ENCODE measurements at places on chromosomes 2 and 18.
A peak's percentile ranks its signal among the peaks of the same experiment; 100 is the strongest.

DNA sequence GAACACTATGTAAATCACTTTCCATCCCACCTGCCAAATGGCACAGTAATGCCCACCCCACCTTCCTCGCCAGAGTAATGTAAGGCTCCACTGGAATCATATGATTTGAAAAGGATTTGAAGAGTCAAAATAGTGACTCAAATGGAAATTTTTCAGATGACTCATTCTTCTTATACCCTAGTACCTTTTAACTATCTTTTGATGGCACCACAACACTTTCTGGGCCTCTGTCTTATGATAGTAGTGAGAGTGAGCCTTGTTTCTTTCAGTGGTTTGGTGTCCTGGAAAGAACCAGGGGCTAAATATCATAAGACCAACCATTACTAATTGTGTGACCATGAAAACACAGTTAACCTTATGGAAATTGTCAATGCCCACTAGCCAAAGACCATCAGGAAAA, 235.4 kb upstream of the SLC14A2 start:
- DNase-seq = no peak

GRCh38 chr2:25365241-25365640, 23.5 kb upstream of the DNMT3A start:
- no peak for DNase-seq

DNA sequence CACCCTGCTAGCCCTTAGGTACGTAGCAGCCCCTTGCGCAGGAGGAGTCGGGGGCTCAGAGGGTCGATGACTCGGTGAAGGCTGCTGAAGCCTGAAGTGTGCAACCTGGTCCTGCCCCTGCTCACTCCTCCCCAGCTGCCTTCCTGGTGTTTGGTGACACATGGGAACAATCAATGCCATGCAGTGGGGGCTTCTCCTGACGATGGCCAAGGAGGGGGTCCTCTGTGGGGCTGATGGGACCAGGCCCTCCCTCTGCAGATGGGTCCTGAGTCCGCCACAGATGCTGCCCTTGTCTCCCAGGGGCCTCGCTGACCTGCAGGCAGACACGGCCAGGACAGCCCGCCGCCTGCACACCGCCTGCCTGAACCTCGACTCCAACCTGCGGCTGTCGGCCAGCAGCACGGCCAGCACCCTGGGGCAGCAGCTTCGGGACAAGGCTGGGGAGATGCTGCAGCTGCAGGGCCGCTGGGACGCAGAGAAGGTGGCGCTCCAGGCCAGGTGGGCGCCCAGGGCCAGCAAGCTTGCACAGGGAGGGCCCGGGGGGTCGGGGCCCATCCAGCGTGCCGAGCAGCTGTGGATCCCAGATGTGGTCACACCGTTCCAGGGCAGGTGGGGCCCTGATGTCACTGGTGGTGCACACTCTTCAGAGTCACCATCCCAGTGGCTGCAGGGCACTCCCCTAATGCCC, 24.6 kb downstream of the CROCC2 start:
- no peak for DNase-seq

GRCh38 chr18:53749766-53750165, 474.7 kb downstream of the MBD2 start:
- DNase-seq = no peak

- DNase-seq = no peak
Observed at GRCh38 chr2:181861379-181861778, 30.2 kb upstream of the ITPRID2 start.

- DNase-seq = no peak
Observed at GRCh38 chr2:138536302-138536701, 34.7 kb downstream of the SPOPL start.

DNA sequence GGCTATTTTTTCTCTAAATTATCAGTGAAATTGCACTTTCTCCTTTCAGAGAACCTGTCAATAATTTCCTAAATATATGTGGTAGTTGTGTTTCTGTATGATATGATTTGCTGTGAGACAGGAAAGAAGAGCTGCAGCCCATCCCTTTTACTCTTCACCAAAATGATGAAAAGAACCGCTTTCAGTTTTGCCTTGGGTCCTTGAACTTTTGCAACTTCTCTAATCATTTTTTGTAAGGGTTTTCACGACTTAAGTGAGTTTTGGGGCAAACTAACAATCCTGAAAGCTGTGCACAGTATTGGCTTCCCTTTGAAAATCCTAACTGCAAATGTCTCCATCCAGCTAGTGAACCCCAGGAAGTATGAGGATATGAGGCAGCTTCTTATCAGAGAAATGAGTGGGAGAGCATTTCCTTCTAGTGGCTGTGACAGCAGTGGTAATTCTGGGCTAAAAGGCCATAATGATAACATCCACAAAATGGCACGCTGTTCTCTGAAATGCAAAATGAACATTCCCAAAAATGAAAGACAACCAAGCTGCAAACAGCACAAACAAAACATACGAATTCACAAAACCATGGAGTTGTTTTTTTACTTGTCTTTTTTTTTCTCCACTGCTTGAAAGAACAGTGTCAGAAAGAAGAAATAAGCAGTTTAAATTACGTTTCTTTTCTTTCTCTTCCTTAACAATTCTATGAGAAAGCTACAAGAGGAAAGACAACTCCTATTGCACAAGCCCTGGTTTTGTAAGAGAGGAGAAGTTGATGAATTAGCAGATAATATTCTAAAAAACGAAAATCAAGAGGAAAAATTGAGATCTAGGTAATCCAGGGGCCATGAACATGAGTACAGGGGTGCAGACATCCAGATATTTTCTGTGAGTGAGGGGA, 1291.6 kb upstream of the ZEB2 start:
- DNase-seq = peak; percentile 39

DNA sequence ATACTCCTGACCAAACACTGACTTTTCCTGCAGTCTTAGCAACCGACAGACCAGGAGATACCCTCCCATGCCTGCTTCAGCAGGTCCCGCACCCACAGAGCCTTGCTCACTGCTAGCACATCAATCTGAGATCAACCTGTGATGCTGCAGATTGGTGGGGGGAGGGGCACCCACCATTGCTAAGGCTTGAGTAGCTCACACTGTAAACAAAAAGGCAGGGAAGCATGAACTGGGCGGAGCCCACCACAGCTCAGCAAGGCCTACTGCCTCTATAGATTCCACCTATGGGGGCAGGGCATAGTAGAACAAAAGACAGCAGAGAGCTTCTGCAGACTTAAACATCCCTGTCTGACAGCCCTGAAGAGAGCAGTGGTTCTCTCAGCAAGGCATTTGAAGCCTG, 109.7 kb downstream of the SP100 start:
- no peak for DNase-seq

DNA sequence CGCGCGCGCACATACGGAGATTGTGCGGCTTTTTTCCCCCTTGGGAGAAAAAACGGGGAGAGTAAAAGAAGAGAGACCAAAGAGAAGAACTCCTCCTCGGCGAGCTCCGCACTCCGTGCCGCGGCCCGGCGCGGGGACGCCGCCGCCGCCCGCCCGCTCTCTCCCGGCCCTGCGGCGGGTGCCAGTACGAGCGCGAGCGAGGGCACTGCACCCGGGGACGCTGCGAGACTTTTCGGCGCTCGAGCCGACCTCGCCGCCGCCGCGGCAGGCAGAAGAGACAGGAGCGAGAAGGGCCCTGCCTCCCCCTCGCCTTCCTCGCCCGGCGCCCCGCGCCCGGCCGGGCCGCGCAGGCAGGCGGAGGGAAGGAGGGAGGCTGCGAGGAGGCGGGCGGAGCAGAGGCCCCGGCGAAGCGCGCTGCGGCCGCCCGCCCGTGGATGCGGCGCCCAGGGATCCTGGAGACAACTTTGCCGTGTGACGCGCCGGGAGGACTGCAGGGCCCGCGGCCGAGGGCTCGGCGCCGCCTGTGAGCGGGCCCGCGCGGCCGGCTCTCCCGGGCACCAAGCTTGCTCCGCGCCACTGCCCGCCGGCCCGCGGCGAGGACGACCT, 857 bp upstream of the INHBB start:
- DNase-seq = peak; percentile 3

GRCh38 chr18:56884511-56884910, 233.4 kb downstream of the WDR7 start:
- DNase-seq = no peak

GRCh38 chr2:127843677-127844076, 14.3 kb downstream of the POLR2D start:
- DNase-seq = no peak

- DNase-seq = no peak
Observed at GRCh38 chr18:49708662-49709346, 104.5 kb downstream of the ACAA2 start.

DNA sequence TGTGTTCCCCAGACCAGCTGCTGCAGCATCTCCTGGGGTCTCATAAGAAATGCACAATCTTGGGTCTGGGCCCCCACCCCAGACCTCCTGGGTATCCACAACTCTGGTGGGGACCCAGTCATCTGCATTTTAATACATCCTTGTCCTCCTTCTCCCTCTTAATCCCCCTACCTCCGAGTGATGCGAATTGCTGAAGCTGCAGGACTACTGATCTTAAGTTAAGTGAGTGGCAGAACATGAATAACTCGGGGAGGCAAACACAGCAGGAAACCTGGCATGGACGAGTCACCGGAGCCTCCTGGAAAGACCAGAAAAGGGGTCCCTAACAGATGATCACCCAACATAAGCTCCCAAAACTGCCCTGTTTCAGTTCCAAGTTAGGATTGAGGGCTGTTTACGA, 283.2 kb upstream of the MGAT5 start:
- DNase-seq = no peak

- DNase-seq = no peak
Observed at GRCh38 chr2:187404431-187405110, 43.5 kb downstream of the CALCRL start.

DNA sequence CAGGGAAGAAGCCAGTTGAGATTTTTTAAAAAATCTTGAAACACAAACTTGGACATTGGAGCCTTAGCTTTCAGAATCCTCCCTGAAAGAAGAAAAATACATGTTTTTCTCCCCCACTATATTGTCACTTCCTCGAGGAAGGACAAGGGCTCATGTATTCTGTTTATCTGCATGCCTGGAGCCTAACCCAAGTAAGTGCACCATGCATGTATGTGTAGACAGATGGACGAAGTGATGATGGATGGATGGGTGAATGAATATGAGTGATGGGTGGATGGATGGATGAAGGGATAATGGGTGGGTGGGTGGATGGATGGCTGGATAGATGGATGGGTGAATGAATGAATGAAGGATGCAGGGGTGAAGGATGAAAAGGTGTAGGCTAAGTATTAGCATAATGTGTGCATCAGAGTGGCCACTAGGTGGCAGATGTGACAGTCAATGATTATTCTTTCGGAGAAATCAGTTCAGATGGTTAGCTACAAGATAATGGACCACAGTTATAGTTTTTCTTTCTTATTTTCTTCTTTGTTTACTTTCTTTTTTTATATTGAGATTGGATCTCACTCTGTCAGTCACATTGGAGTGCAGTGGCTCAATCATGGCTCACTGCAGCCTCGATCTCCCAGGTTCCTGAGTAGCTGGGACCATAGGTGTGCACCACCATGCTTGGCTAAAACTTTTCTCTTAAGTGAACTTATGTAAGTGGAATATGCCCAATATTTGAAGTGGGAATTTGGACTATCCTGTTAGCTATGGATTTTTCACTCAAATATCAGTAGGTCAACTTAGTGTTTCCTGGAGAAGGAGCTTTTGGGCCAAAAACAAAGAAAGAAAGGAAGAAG, 18.5 kb upstream of the CCDC93 start:
- DNase-seq = peak; percentile 74

GRCh38 chr2:215952860-215953637, 60.3 kb downstream of the MREG start:
- DNase-seq = peak; percentile 12

GRCh38 chr2:236008006-236008405, 160.2 kb downstream of the GBX2 start:
- no peak for DNase-seq
